Stimulated activated CD4-positive, alpha-beta T cell treated with anti-CD3 and anti-CD28 coated beads, Interleukin-4, amount 100 ng/mL, for 4 hours (primary cell): ENCODE measurements at places on chromosomes 12 and 14.

DNA sequence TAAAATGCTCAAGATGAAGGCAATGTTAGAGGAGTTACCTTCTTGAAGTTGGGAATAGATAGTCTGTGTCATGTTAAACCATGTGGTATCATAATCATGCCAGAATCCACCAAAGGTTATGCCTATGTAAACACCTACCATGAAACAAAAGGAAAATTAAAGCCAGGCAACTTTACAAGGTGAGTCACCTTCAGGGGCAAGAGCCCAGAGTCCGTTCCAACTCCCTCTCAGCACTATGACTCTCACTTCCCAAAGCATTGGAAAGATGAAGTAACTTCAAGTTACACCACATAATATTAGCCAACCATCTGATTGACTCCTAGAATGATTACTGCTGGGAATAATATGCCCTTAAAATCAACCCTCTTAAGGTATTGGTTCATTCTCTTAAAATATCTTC lies 38.5 kb downstream of the CATSPERB start:
- no peak for DNase-seq

DNA sequence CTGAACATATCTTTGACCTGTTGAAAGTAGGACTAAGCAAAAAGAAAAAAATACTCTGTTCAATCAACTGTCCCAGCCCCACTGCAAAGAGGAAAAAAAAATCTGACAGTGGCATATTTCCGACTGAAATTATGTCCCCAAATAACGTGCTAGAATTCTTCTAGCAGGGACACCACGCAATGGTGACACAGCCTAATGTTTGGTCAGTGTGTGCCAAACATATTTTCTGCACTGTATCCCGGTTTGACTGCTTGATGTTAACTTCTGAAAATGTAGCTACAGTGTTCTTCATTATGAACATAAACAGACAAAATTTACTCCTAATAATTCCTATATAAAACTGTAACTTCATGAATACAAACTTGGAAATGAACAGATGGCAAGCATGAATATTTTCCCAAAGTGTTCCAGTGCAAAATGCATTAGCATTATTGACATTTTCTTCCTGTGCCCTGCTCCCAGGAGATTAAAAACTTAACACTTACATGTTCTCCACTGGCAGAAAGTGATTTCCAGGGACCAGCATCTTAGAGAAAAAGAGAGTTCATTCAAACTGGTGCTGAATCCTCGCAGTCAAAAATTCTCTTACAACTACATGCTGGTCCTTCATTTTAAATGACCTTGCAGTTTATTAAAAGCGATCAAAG lies 72.4 kb upstream of the SYT1 start:
- no peak for DNase-seq

- no peak for DNase-seq
Observed at GRCh38 chr14:104994978-104995377, 9.4 kb downstream of the CLBA1 start.

DNA sequence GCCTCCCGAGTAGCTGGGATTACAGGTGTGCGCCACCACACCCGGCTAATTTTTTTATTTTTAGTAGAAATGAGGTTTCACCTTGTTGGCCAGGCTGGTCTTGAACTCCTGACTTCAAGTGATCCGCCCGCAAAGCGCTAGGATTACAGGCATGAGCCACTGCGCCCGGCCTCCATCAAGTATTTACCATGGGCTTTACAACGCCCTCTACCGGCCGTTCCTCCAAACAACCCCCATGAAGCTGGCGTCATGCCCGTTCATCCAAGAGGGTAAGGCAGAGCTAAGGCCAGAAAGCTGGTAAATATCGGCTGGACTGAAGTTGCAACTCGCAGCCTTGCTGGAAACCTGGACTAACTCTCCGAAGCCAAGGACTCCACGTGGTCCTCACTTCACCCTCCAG lies 41.6 kb downstream of the RNF34 start:
- DNase-seq: no peak

GRCh38 chr12:2696136-2696535 lies 98.6 kb upstream of the FKBP4 start:
- no peak for DNase-seq

GRCh38 chr12:121079736-121080272 lies 40.8 kb upstream of the OASL start:
- DNase-seq: no peak

- no peak for DNase-seq
Observed at GRCh38 chr12:92419201-92419600, 273.6 kb upstream of the BTG1 start.
